ENCODE measurements at places on chromosomes 6 and 20.

- DNase-seq = no peak
These were observed 54.2 kb downstream of the RALY start for GRCh38 chr20:34047917-34048316.

GRCh38 chr20:50838322-50838625, 43.4 kb downstream of the BCAS4 start:
- no peak for DNase-seq

- no peak for DNase-seq
These were observed 18.9 kb downstream of the CDH22 start for GRCh38 chr20:46289432-46289831.

DNA sequence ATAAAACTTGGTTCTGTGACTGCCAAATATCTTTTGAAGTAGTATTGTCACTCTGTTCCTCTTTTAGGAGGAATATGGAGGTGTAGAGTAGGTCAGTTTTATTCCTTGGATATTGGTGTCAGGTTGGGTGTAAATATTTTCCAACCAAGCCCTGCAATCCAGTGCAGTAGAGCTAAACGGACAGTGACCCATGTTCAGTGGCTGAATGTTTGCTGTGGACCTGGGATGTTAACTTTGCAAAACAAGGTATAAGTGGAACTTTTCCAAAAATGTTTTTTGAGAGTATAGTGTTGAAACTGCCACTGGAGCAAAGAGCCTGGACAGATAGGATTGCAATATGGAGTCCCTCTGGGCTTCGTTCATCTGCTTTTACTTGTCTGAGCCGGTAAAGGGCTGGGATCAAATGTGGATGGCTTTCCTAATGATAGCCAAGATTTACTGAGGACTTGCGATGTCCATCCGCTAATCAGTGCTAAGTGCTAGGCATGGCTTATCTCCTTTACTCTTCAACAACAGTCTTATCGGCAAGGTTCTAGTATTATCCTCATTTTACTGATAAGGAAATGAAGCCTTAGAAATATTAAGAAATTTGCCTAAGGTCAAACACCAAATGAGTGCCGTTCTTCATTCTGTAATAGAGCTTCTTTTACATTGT, 69.0 kb upstream of the BACH2 start:
- DNase-seq = no peak

DNA sequence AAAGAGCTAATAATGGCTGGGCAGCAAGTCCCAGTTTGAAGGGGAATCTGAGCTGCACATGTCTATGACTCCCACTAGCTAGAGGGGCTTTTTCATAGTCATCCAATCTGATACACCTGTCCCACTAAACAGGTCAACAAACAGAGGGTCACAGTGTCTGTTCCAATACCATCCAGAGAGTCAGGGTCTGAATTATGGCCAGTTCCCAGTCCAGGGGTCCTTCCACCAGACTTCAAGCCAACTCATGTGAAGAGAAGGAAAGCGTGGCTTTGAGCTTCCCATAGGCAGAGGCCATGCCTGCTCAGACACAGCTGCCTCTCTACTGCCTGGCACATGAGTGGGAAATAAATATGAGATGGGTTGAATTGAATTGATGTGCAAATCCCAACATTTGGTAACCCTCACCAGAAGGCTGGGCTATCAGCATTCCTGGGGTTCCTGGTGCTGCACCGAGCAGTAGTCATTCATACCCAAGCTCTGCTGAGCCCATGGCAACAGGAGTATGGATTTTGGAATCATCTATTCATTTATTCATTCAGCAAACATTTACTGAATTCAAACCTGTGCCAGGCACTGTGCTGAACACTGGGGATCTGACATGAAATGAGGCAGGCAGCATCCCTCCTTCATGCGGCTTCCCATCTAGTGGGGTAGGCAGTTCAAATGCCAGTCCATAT, 17.2 kb downstream of the TP53RK start:
- DNase-seq = no peak

GRCh38 chr6:7215798-7216231, 97.2 kb downstream of the SSR1 start:
- no peak for DNase-seq

DNA sequence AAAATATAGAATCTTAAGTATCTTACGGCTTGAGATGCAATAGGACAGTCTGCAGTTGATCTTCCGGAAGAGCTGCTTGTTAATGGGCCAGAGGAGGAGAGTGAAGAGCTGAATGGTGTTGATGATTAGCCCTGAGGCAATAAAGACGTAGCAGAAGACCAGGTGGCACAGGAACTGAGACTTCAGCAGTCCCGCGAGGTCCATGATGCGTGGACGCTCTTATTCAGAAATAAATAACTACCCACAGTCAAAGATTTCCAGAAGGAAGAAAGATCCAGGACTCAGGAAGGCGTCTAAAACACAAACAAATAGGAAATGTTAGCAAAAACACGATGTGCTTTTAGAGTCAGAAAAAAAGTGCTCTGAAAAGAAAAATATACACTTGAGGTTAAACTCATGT, 41.9 kb downstream of the AGPAT4 start:
- DNase-seq = no peak

DNA sequence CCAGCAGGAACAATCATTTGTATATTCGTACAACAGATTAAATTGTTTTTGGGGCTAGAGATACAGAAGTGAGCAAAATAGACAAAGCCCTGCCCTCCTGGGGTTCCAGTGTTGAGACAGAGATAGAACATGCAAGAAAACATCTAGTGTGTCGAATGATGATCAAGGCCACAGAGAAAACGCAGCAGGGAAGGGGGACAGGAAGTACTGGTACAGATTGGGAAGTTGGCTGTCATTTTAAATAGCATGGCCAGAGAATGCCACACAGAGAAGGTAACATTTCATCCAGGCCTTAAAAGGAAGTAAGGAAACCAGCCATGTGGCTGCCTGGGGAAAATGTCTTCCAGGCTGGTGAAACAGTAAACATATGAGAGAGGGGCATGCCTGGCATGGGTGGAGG, 202.6 kb upstream of the MYLIP start:
- DNase-seq = no peak

- no peak for DNase-seq
These were observed 192.3 kb downstream of the C6orf118 start for GRCh38 chr6:165117121-165117520.

GRCh38 chr6:14431385-14432330, 314.1 kb downstream of the CD83 start:
- no peak for DNase-seq

DNA sequence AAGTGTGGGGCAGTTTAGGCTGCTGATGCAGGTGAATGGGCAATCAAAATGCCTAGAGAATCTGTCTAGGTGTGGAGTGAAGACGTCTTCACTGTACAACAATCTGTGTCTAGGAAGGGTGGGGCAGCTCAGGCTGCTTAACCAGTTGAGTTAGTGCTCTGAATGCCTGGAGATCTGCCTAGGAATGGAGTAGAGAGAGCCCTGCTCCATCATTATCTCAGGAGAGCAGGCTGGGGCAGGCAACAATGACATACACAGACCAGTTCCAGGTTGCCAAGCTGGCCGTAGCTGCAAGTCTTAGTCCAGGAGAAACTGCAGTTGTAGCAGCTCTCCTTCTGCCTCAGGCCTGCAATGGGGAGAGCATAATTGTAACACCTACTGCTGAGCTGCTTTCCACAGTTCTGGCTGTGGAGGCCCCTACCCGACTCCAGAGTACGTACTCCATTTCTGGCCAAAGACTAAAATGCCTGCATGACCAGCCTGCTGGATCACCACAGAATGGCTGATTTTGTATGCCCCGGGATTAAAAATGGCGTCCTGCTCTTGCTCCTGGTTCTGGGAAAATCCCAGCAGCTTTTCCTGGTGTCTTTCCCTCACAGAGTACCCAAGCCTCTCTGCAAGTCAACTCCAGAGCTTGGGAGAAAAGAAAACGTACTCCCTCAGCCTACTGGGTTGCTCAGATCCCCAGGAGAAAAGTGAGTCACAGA, 545.4 kb downstream of the ADGRB3 start:
- no peak for DNase-seq

GRCh38 chr6:1348675-1349074, 36.8 kb downstream of the FOXQ1 start:
- DNase-seq = no peak

DNA sequence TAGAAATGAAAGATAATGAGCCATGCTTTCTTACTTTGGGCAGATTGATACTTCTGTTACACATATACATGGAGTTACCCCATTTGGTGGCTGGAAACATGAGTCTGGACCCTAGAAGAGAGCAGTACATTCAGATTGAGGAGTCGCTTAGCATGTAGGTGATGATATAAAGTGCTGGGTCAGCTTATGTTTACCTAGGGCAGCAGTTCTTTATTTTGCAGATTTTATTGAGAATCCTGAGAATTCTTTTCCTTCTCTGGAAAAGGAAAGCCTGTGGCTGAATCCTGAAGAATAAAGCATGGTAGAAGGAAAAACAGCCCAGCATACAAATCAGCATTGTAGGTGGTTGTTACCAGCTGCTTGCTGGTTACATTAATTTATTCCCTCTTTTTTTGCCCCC, 91.2 kb downstream of the SMAP1 start:
- DNase-seq = no peak

- DNase-seq = no peak
These were observed 11.2 kb downstream of the KCNQ2 start for GRCh38 chr20:63461104-63461763.

DNA sequence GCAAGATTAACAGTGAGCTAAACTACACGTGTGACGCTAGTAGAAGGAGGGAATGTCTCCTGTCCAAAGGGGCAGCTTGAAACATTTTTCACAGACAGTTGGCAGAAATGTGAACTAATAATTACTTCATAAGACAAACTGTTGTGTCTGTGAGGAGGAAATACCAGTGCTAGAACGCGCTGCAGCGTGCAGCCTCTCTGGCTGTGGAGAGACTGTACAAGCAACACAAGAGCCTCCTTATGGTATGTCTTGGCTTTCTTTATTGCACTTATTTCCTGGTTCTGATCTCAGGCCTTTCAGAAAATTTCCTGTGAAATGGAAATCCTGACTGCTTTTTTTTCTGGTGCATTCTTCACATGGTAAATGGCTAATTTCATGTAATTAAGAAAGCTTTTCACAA, 25.3 kb upstream of the TIAM2 start:
- no peak for DNase-seq

- no peak for DNase-seq
These were observed 58.1 kb downstream of the RNF144B start for GRCh38 chr6:18445228-18445627.

DNA sequence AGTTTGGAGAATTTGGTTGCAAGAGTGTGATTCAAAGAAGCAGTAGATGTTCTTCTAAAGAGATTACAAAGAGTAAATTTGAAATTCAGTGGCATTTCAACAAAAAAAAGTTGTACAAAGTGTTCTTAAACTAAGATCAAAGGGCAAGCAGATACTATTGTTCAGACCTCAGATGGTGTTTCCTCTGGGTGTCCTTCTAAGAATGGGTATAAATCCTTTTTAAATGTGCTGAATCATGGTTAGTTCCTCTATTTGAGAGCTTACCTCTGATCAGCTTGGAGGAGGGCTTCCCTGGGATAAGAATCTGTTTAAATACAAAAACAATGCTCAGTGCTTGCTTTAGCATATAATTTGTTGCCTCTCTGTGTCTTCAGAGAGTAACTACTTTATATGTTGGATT, 6.3 kb downstream of the BMP6 start:
- DNase-seq = no peak

DNA sequence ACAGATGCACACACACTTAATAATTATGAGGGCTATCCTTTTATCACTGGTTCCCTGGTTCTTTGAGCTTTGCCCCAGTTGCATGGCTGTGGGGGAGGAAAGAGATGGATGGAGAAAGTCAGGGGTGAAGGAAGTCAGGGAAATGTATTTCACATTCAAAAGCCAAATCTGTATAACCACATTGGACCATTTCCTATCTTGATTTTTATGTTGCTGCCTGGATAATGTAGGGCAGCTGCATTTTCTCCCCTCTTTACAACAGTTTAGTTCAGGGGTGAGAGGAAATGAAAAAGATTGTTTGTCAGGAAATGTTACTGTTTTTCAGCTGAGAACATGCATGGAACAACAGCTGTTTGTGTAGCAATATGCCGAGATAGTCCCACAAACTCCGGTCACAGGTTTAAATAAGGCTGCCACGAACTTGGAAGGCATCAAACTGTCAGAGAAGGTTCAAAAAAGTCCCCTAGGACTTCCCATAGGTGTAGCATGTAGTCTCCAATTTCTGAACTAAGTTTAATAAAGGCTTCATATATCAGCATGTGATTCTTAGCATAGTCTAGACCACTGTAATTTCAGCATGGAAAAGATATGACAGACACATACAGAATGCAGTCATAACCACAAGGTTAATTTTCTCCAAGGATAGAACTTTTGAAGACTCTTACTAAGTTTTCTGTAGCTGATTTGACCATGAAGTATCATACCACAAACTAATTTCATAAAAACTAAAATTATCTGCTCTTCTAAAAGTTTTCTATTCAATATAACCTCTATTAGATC, 82.1 kb upstream of the COL21A1 start:
- no peak for DNase-seq

DNA sequence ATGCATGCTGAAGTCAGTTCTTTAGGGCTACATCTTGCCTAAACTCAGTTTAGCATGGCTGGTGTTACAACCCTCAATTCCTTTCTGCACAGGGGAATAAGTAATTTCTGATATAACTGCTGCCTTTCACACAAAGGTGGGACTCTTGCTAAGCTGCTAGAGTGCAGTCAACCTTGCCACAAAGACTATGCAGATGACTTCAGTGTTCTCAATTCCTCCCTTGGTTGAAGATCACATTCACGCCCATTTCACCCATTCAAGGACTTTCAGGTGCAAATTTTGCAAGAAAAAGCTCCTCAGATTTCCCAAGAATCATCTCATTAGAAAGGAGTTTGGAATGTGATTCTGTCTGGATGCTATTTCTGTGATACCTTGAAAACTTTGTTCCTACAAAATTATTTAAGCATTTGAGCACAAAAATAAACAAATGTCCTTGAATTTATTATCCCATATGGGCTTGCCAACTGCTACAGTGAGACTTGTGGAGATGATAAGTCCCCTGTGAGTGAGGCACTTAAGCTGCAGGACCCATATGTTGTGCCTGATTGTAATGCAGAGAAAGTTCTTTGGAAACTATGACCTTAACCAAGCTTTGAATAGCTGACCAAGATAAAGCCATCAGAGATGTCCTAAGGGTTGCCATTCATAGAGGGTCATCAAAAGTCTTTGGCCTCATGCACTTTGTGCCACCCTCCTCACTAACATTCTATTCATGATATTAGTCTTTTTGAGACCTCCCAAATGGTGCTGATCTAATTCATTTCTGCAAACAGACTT, 111.8 kb downstream of the PLCB4 start:
- DNase-seq = no peak

DNA sequence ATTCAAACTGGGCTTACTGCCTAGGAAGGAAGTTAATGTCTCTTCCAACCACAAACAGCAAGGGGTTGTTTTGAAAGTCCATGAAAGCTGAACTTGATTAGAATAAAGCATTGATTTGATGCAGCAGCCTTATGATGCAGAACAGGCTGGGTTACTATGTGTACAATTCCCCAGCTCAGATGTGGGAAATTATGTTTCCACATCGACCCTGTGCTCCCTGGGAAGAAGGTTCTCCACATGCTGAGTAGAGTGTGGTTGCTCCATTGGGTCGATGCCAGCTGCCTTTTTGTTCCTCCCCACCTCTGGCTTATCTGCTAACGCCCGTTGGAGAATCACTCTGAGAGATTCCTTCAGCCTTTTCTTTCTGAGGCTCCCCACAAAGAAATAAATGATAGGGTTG, 1.2 kb downstream of the MAS1L start:
- no peak for DNase-seq

- DNase-seq = no peak
These were observed 179.8 kb downstream of the TASP1 start for GRCh38 chr20:13458860-13459451.

GRCh38 chr6:5782783-5783547, 223.8 kb downstream of the NRN1 start:
- no peak for DNase-seq

- DNase-seq = peak; percentile 77
These were observed 62.1 kb downstream of the NOL4L start for GRCh38 chr20:32522776-32523612.

GRCh38 chr6:140789466-140789865, 1343.3 kb upstream of the GJE1 start:
- no peak for DNase-seq

All from H54 (cell line).